ENCODE measurements at places on chromosomes 3 and 15.
A peak's percentile ranks its signal among the peaks of the same experiment; 100 is the strongest.

- peak; percentile 91 for DNase-seq
Observed at GRCh38 chr15:30065025-30065801, 17.5 kb upstream of the GOLGA8J start.

- peak; percentile 30 for DNase-seq
Observed at GRCh38 chr3:71581457-71582035, 2.0 kb downstream of the FOXP1 start.

DNA sequence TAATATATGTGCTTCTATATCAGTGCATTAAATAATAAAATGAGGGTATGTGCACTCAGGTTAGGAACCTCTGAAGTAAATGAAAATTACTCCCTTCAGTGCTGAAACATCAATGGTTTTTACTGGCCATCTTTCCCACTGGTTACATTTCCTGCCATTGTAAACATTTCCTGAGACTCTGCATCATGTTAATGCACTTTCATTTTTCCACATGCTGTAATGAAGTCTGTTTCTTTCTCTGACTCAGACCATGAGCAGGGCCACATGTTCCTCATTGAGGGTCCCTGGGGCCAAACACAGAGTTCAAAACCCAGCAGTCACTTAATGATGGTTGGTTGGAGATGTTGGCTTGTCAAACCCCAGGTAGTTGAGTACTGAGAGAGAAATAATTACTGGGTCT lies 15.3 kb downstream of the FAM3D start:
- no peak for DNase-seq

DNA sequence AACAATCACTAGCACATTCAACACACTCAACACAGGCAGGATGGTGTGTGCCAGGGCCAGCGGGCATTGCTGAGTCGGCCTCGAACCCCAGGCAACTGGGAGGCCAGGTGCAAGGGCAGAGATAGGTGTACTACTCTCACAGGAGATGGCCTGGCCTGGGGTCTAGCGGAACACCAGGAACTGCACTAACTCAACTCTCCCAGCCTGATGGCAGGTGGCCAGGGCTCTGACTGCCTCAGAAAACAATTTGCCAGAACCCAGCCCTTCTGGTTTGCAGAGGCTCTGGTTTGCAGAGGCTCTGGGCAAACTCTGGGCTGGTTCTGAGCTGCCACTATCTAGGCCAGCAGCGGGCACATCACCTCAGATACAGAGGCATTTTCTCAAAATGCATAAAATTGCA lies 229.2 kb upstream of the CHRNA7 start:
- DNase-seq = no peak

GRCh38 chr3:38314764-38315487 lies 31.7 kb upstream of the XYLB start:
- no peak for DNase-seq

- DNase-seq = no peak
Observed at GRCh38 chr3:22419261-22419660, 668.3 kb upstream of the ZNF385D start.

DNA sequence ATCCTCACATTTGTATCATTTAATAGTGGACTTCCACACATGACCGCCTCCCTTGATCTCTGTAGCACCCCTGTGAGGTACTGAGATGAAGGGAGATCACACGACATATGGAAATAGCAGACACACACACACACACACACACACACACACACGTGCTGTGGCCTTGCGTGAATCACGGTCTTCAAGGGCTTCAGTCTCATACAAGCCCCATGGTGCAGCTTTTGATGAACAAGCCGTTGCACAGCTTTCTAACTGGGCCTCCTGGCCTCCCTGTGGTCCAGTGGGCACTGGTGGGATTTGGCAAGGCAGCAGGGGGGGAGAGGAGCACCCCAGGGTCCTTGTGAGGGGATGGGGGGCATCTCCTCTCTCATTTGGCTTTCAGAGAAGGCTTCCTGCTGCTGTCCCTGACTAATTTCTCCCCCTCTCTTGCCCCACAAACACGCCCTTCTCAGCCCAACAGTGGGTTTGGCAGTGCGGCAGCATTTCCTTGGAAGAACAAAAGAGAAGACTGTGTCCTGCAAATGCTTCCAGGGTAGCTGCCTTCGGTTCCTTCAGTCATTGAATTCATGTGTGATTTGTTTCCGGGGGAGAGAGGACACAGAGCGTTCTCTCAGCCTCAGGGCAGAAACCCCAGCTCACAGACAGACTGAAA lies 98.7 kb downstream of the SMAD6 start:
- peak; percentile 55 for DNase-seq

- peak; percentile 35 for DNase-seq
Observed at GRCh38 chr15:33234020-33234461, 39.5 kb upstream of the FMN1 start.

DNA sequence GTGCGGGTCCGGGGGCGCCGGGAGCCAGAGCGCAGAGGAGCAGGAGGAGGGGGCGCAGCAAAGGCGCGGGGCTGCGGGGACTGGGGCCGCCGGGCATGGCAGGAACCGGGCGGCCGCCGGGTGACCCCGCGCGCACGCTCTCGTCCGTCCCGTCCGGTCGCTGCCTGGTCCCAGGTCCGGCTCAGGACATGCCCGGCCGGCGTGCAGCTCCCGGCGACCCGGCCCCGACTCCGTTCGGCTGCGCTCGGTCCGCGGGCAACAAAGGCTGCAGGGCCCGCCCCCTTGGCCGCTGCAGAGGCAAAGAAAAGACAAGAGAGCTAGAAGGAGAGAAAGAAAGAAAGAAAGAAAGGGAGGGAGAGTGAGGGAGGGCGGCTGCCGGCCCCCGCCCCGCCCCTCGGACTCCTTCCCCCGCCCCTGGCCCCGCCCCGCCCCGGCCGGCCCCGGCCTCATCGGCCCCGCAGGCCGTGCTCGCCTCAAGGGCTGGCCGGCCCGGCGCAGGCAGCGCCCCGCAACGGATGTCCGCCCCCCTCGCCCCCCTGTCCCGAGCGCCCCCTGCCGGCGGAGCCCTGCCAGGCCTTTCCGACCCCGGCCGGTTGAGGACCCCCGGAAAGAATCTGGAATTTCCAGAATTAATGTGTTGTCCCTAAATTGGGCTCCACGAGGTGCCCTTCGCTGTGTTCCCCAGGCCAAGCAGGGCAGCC lies at the start of gene ADAMTS7:
Gene ADAMTS7 (minus strand): TSS at position 341 of the 701 bp plus-strand sequence. CDS start 244 bp downstream, at position 97.
- DNase-seq = peak; percentile 81

- DNase-seq = no peak
Observed at GRCh38 chr3:132964266-132964665, 73.9 kb upstream of the TMEM108 start.

- DNase-seq = no peak
Observed at GRCh38 chr3:141231952-141232823, 563 bp downstream of the PXYLP1 start.

GRCh38 chr15:85973584-85974347 lies 105.9 kb upstream of the AGBL1 start:
- DNase-seq = no peak

Measured in fibroblast of skin of right quadriceps (primary cell).